Activated T-cell treated with anti-CD3 and anti-CD28 coated beads for 1 hour (primary cell): ENCODE measurements at places on chromosomes 1 and 21.

GRCh38 chr1:5002676-5003075 lies 348.3 kb downstream of the AJAP1 start:
- no peak for DNase-seq

DNA sequence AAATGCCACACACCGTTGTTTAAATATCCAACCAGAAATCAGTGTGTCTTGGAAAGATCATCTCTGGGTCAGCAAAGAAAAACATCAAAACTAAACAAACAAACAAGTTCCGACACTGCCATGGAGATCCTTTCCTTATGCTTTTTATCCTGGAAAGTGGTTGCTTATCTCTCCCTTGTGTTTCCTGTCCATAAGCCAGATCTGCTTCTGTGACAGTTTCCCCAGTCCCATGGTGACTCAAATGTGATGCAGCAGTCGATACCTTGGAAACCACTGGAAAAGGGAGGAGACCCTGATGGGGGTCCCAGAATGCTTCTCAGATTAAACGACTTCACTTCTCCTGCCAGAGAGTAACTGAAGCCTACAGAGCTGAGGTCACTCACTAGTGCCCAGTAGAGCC lies 94.7 kb downstream of the DMRTA2 start:
- DNase-seq, result no peak

DNA sequence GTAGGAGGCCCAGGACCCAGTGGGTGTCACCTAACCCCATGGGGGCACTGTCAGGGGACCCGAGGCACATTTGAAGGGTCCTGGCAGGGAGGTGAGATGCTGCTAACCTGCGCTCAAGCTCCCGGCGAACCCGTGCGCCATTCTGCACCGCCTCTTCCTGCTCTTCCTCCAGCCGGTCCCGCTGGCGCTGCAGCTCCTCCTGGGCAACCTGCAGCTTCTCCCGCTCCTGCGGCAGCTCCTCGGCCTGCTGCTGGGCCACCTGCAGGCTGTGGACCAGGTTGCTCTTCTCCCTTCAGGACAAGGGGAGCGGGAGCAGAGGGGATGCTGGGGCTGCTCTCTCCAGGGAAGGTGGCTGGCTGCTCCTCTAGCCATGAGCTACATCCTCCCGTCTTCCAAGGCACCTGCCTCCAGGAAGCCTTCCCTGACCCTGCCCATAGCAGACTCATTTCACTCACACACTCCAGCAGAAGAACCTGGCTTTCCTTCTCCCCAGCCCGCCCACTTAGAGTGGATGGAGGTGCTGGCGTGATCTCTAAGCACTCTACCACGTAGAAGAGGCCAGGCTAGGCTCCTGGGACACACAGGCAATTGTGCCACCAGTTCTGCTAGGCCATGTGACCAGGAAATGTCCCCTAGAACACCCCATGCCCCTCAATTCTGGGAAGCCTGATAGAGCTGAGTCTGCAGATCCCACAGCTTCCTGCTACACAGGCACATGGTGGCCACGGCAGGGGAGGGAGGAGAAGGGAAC lies 15.2 kb upstream of the NBPF1 start:
- no peak for DNase-seq

- DNase-seq, result no peak
Measured at GRCh38 chr1:186255266-186255665, 119.8 kb downstream of the TPR start.

DNA sequence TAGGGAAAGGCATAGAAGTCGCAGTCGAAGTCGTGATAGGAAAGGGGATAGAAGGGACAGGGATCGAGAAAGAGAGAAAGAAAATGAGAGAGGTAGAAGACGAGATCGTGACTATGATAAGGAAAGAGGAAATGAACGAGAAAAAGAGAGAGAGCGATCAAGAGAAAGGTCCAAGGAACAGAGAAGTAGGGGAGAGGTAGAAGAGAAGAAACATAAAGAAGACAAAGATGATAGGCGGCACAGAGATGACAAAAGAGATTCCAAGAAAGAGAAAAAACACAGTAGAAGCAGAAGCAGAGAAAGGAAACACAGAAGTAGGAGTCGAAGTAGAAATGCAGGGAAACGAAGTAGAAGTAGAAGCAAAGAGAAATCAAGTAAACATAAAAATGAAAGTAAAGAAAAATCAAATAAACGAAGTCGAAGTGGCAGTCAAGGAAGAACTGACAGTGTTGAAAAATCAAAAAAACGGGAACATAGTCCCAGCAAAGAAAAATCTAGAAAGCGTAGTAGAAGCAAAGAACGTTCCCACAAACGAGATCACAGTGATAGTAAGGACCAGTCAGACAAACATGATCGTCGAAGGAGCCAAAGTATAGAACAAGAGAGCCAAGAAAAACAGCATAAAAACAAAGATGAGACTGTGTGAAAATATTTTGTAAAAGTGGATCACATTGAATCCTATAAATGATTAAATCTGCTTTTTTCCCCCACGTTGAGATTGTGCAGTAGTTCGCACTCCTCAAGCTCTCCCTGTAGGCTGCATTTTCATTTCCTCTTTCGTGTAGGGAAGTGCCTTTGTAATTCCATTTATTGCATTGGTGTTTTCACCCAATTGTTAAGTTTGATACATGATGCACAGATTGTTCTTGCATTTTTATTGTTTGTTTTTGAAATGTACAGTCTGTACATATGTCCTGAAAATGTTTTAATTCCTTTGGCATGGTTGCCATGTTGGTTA lies 7.5 kb downstream of the PRPF38B start:
- DNase-seq, result no peak

- no peak for DNase-seq
Measured at GRCh38 chr1:172629170-172629569, 29.7 kb upstream of the FASLG start.

- no peak for DNase-seq
Measured at GRCh38 chr1:204348242-204348641, 11.5 kb downstream of the PLEKHA6 start.

DNA sequence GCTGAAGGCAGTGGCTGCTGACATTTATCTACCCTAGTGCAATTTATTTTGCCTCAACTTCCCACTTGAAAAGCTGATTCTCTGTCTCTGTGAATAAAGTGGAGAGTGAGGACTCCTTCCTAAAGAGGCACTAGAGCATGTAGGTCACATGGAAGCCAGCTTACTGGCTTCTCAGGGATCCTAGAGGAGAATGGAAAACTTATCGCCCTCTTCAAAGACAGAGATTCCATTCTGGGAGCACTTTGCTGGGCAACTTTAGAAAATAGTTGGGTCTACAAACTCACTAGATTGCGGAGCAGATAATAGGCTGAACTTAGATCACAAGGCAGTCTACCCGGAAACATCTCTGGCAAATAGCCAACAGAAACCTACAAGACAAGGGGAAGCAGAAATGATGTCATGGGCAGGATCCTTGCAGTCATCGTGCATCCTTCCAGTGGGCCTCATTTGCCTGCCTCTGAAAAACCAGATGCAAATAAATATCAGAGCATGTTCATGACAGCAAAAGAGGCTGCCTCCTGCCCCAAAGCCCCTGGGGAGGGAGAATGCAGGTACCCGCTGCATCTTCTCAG lies 104.8 kb upstream of the BARHL2 start:
- no peak for DNase-seq

DNA sequence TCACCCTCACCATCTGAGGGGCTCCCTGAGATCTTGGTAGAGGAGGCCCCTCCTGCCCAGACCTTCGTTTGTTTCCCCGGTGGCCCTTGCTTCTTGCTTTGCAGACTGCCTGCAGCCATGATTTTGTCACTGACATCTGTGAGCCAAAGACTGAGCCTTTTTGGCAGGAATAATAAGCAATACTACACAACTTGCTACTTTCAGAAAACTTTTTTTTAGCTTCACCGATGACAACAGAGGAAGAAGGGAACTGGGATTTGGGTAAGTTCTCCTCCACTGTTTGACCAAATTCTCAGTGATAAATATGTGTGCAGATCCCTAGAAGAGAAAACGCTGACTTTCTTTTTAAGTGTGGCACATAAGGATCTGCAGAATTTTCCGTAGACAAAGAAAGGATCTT lies 11.7 kb upstream of the CD101 start:
- no peak for DNase-seq

DNA sequence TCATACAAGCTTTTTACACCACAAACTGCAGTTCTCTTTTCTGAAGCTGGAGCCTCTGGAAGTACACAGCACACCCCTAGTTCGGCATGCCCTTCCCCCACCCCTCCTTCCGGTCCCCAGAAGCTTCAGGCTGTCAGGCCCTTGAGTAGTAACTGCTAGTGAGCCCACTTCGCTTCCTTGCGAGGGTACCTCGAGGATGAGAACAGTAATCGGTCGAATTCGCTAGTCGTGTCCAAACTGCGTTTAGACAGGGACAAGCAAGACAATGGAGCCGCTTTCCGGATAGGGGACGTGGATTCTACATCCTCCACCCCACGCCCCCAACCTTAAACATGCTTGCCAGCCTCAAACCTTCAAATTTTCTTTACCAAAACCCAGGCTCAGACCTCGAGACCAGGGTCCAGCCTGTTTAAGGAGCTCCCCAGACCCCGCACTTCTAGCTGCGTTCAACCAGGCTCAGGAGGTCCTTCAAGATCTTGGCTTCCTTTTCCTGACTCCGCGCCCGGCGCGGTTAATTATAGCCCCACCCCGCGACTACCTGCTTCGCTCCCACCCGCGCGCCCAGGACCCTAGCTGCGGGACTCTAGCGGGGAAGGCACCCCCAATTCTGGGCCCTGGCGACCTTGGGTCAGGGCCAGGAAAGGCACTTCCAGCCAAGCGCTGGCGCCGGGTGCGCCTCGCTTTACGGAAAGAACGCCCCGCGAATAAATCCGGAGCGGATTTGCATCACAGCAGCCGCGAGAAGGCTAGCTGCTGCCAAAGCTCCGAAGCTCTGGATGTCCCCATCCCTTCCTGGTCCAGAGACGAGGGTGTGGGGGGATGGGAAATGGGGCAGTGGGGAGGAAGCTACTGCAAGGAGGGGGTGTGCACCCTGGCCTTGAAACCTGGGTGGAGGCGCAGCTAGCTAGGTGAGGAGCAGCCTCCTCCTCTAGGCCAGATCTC lies 8.1 kb upstream of the TSPAN1 start:
- peak; percentile 37 for DNase-seq
